ENCODE measurements at places on chromosomes 4 and X.

GRCh38 chrX:134602410-134602809 lies 55.9 kb downstream of the PLAC1 start:
- DNase-seq: no peak

DNA sequence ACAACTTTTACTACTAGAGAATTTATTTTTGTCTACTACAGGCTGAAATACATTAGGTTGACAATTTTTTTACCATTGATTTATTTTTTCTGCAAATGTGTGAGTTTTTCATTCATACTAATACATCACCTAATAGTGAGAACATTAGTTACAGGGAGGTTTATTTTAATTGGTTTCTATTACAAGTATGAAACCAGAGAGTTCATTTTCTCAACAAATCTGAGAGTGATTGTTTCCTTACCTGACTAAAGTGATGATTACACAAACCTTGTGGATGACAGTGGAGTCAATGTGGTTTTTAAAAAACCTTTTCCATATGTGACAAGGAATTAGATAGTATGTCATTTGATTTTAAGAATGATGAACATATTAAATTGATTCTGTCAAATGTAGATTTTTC lies 227.4 kb downstream of the PALLD start:
- no peak for DNase-seq

- DNase-seq: no peak
Measured at GRCh38 chr4:127479031-127479622, 153.6 kb upstream of the INTU start.

DNA sequence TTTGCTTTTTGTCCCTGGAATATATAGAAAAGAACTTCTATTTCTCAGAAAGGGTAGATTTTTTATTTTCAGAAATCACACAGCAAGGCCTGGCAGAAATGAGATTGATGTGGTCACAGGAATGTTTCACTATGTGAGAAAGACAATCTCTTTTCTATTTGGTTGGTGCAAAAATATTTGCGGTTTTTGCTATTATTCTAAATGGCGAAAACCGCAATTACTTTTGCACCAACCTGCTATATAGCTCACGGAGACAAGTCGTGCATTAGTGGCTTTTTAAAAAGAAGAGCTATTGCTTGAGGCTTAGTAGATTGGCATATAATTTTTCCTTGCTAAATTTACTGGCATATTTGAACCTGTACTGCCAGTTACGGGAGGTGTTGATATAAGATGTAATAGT lies 100.4 kb downstream of the ITM2A start:
- no peak for DNase-seq

DNA sequence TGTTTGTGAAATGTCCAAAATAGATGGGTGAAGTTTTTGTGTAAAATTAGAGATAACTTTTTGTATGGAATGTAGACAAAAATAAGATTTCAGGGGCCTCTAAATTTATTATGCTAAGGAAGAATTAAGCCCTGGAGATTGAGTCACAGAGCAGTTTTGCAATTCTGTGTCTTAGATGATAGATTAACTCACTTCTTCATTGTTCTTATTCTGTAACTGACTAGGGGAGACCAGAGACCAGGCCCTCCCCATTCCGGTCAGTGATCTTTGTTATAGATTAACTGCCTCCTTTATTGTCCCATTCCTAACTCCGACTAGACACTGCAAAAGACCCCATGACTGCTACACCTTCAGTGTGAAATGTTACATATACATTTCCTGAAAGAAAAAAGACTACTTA lies 238.4 kb upstream of the TAPT1 start:
- DNase-seq: no peak

- no peak for DNase-seq
Measured at GRCh38 chr4:68359508-68359907, 9.6 kb upstream of the YTHDC1 start.

- DNase-seq: no peak
Measured at GRCh38 chr4:174157106-174157607, 126.3 kb downstream of the FBXO8 start.

DNA sequence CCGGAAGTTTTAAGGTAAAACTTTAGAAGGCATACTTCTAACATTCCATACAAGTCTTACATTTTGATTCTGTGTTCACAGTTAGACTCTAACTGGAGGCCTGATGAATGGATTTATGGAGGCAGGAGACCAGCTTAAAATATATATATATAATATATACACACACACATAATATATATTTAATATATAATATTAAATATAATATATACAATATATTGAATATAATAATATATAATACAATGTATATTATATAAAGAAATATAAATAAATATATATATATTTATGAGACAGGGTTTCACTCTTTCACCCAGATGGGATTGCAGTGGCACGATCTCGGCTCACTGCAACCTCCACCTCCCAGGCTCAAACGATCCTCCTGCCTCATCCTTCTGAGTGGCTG lies 7.9 kb upstream of the CTSO start:
- no peak for DNase-seq

GRCh38 chrX:95878874-95879273 lies 805.8 kb upstream of the DIAPH2 start:
- DNase-seq: no peak

- peak; percentile 41 for DNase-seq
Measured at GRCh38 chr4:110197529-110198042, 829 bp downstream of the ELOVL6 start.

- DNase-seq: no peak
Measured at GRCh38 chr4:11341337-11342043, 87.2 kb downstream of the HS3ST1 start.

- no peak for DNase-seq
Measured at GRCh38 chr4:2767046-2767704, 11.0 kb upstream of the TNIP2 start.

- DNase-seq: no peak
Measured at GRCh38 chr4:154720618-154721267, 23.1 kb upstream of the LRAT start.

DNA sequence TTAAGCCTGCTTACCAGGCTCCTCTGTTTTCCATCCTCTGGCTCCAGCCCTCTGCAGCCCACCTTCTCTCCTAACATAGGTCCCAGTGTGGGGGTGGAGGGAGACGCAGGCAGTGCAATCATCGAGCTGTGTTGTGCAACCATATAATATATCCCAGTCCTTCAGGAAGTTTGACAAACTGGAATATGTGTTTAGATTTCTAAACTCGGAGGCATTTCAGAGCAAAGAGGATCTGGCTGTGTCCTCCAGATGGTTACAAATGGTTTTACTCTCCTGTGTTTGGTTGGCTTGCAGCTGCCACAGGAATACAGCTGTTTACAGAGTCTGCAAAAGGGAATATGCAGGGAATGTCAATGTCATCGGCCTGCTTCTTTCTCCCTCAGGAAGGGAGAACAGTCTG lies 195.3 kb upstream of the LNX1 start:
- no peak for DNase-seq

DNA sequence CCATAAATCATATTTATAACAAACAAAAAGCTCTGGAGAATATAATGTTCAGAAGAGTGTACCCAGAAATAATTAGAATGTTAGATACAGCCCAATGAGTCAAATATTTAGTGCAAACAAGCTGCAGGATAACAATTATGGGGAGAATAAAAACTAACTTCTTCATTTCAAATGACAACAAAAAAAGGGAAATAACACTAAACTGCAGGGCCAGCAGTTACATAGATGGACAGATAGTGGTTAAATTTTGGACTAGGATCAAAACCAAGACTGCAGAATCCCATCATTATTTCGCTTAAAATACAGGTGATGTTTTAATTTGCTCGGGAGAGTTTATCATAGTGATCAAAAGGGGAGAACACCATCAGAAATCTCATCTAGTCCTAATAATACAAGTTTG lies 617 bp upstream of the GPR34 start:
- DNase-seq: no peak

DNA sequence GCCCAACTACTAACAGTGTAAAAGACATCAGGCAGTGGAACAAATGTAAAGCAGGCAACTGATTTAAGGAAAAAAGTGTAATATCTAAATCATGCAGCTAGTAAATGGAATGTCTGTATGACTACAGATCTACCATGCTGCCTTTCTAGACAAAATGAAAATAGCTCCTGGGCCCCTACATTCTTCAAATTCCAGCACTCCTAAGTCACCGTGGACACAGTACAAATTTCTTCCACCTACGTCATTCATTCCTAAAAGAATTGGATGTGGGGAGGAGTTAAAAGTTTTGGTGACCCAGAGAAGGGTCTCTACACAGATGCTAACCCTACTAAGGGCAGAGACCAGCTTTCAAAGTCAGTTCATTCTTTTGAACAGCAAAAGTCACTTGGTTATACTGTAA lies 137.2 kb upstream of the ARHGEF9 start:
- DNase-seq: no peak

- no peak for DNase-seq
Measured at GRCh38 chr4:140163029-140163810, 9.2 kb upstream of the MAML3 start.

DNA sequence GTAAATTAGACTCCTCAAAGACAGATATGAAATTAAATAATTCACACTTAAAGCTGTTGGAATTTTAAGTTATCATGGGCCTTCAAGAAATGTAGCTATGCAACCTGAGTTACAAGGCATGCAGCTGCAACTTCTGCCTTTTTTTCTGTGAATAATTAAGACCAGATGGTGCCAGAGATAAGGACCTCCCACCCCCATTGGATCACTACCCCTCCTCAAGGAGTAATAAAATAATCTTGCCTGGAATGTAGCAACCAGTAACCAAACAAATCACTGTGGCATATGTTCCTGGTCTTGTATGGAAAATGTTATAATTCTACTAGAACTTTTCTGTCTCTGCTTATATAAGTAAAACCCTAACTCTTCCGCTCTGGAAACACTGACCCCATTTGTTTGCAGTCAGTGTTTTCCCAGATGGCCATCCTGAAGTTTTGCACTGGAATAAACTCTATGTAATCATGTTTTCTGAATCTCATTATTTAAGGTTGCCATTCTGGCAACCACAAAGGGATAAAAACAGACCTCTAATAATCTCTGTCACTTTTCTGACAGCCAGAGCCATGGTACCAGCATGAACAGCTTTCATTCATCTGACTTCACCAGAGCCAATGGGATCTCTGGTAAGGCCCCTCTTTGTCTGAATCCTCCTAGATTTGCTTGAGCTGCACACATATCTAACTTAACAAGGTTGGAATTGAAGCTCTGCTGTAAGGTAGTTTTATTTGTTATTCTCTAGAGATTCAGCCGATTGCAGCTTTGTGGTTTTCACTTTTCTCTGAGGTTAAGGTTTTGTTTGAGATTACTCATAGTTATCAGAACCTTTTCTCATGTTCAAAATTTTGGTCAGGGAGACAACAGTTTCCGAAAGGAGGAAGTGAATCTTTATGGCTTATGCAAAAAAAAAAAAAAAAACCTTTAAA lies 274.6 kb downstream of the NAF1 start:
- DNase-seq: no peak

DNA sequence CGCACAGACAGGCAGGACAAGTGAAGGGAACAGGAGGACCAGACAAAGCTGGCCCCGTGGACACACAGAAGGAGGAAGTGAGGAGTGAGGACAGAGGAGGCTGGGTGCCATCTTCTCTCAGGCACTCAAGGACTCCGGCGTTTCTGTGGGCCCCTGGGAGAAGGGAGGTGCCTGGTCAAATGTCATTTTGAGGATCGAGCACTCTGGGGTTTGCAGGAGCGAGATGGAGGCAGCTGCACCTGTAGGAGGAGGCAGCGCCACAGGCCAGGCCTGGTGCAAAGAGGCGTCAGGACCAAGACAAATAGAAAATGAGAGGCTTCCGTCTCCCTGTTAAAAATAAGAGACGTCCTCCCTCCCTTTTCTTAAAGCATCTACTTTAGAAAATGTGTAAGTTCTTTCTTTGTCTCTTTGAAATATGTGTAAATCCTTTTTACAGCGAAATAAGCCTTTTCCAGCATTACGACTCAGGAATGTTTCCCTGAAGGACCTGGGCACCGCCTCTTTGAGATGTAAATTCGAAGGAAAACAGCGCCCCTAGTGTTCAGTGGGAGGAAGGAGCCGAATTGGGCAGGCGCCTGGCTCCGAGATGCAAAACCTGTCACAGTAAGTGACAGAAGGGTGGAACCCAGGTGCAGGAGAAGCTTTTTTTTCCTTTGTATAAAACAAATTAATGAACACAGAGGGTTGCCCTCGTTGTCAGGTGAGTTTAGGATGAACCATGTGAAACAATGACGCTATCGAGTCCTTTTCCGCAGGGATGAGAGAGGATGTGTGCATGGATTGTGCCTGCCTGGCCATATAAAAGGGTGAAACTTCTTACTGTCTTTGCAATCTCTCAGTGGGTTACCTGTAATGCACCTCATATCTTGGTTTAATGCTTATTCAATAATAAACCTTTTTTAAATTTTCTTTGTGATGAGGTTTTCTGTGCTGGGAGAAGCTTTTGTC lies 1.4 kb upstream of the C4orf50 start:
- DNase-seq: peak; percentile 41

DNA sequence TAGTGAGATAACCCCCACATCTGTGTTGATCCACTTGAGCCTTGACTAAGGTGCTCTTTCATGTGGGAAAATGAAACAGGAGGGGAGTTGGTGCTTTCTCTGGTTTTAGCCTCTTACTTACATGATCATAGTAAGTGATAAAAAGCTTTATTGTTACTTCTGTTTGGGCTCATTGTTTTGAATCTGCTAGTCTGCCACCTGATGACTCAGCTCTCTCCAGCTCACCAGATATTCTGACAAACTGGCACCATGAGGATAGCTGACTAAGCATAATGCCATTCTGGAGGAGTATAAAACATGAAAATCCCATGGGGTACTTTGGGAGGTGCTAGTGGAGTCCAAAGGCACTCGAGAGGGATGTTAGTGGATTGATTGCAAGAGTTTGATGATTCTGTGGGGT lies 824.0 kb downstream of the RAPGEF2 start:
- DNase-seq: no peak

DNA sequence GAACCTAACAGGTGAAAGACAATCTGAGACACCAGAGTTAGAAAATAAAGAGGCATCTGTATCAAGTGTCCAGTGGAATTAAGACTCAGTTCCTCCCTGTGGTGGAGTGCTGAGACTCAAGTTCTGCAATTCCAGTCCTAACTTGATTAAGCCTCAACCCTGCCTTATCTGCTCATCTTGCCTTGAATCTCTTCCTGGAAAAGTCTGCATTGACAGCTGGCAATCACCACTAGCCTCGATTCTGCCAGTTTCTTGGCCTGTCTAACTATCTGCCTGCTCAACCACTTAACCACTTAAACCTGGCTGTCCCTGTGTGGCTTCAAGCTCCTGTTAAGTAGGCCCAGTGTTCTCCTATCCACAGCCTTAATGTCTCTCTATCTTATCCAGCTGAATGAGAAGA lies 22.4 kb upstream of the NEIL3 start:
- DNase-seq: no peak

- DNase-seq: no peak
Measured at GRCh38 chrX:152663086-152663485, 25.4 kb downstream of the GABRQ start.

DNA sequence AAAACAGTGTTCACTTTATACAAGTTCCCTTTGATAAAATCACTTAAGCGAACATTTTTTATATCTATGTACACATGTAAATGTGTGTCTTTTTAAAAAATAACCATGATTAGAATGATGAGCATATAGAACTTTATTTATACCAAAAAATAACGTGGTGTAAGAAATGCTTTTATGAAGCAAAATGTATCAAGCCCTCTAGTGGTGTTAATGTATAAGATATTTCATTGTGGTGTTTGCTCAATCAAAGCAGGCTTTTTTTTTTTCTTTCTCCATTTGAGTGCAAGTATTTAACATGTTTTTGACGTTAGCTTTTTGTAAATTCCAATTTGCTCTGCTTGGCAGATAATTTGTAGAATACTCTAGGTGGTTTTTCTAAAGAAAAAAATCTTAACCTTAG lies 2092.4 kb upstream of the TENM3 start:
- DNase-seq: no peak

Data from stimulated activated CD4-positive, alpha-beta T cell treated with anti-CD3 and anti-CD28 coated beads, Interleukin-2, amount 100 ng/mL, for 48 hours (primary cell).